Stimulated activated CD8-positive, alpha-beta memory T cell treated with anti-CD3 and anti-CD28 coated beads, Interleukin-7, amount 100 ng/mL, for 24 hours (primary cell): ENCODE measurements at places on chromosomes 5 and 9.

DNA sequence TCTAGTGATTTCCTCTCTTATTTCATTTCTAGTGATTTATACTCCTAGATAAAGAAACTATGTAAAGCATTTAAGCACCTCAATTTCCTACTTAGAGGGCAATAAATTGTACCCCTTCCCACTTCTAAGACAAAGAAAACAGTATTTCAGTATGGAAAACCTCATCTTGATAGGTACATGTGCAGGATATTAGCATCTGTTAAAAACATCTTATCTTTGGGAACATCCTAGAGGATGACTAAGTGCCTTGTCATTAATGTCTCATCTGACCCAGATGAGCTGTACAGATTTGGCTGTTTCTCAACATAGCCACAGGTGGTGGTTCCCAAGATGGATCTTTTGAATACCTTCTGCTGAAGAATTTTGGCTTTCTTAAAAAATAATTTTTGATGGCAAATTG lies 5.7 kb downstream of the MEGF10 start:
- no peak for DNase-seq

GRCh38 chr5:103526164-103526915 lies 36.2 kb downstream of the NUDT12 start:
- DNase-seq, result no peak

DNA sequence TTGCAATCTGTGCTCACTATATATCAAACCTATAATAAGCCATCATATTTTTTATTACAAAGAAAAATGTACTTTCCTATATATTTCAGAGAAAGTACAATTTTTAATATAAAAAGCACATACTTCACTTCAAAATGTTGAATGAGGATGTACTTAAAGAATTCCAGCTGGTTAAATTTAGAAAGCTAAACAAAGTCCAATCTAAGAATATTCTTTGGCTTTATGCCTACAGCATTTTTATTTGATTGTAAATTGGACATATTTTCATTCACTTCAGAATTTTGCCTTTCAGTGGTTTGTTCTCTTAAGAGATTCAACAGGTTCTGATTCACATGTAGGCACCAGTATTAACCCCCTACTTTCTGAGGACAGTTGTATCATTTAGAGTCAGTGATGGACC lies 533.8 kb downstream of the CAAP1 start:
- DNase-seq, result no peak

- no peak for DNase-seq
Observed at GRCh38 chr5:1184481-1184880, 16.9 kb upstream of the SLC6A19 start.

DNA sequence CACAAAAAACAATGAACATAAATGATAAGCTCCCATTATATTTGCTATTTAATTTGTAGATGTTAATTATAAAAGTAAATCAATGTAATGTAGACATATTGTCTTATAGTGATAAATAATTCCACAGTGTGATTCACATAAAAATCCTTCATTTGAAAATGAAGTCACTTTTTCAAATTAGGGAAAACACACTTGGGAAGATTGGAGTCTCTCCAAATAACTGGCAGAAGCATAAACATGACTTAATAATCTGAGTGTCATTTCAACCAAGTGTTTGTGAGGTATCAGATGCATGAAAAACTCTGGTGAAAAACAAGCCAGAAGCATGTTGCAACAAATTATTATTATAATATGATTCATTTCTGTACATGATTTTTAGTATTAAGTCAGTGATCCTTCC lies 102.2 kb downstream of the CETN3 start:
- DNase-seq, result no peak

- DNase-seq, result no peak
Observed at GRCh38 chr5:572398-573019, 39.6 kb upstream of the CEP72 start.

DNA sequence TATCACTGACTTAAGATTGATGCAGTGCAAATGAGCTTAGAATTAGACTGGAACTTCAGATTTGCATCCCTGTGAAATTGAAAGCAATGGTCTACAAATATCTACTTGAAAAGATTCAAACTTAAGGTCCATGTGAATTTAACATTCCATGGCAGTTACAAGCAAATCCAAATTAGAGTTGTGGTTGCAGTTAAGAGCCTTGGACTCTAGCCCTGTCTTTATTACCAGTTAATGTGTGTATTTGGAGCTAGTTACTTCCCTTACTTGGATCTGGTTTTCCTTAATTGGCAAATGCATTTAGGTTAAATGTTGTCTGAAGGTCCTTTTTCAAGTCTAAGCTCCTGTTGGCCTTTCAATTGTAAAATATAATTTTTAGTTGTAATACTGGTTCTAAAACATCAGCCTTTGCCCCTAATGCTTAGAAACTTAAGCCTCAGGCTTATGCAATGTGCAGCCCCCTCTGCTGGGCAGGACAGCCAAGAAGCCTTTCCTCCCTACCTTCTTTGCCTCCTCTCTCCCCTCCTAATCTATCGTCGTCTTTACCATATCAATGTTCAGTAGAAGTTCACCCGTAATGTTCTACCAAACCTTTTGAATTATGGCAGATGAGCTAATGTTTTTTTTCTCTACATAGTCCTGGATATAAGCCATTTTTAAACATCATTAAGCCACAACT lies 59.5 kb downstream of the ERMP1 start:
- no peak for DNase-seq

DNA sequence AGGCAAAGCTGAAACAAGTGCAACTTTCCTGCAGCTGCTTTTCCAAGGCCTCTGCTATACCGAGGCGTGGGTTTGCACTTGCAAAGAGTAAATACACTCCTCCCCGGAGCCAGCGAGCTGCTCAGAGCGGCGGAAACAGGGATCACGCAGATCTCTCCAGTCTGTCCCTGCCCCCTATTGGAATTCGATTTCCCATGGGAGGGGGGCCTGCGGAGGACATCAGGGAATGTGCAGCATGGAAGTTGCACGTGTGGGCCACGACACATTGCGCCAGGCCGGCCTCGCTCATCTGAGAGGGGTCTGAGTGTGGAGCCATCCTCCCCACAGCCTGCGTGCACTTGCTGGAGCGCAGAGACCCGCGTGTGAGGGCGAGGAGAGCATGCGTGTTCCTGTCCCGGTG lies 104.3 kb upstream of the PHYKPL start:
- DNase-seq, result no peak

GRCh38 chr5:35239911-35240610 lies 9.8 kb upstream of the PRLR start:
- no peak for DNase-seq

DNA sequence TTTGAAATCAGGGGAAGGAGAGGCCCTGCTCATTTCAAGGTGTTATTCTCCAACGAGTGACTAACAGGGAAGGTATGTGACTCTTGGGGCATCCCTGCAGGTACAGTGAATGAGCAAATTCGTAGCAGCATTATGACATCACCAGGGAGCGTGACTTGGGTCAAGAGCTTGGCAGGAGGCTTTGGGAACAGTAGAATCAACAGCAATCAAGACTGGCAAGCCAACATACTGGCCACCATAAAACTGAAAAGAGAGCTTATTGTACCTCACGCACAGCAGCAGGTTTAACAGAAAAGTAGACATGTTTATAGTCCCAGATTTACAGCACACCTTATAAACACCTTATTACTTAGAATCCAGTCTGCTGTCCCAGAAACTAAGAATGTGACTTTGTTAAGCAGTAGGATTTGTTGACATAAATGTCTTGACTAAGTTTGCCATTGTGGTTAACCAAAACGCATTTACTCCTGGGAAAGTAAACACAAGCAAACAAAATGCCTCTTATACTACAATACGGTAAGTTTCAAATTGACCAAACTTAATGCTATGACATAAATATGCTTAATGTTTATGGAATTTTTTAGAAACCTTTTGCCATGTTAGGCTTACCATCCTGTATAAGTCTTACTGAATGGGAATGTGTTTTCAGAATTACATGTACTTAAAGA lies 297.8 kb downstream of the NPR3 start:
- DNase-seq, result no peak

- DNase-seq, result no peak
Observed at GRCh38 chr5:60463179-60463868, 236.6 kb downstream of the DEPDC1B start.

DNA sequence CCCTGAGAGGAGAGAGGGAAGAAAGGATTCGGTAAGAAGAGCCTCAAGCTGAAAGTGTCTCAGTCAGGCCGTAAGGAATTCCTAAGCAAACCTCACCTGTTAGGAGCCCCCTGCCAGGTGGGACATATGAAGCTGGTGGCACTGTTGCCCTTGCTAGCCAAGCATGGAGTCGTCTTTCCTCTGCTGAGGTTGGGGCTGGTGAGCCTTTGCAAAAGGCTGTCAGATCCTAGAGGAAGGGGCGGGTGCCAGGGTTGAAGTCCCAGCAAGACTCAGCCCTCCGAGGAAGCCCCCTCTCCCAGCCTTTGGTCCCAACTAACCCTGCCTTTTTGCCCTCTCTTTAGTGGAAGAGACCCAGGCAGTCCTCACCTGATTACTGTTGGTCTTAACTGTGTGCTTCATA lies 5.5 kb upstream of the SMIM32 start:
- DNase-seq, result no peak

DNA sequence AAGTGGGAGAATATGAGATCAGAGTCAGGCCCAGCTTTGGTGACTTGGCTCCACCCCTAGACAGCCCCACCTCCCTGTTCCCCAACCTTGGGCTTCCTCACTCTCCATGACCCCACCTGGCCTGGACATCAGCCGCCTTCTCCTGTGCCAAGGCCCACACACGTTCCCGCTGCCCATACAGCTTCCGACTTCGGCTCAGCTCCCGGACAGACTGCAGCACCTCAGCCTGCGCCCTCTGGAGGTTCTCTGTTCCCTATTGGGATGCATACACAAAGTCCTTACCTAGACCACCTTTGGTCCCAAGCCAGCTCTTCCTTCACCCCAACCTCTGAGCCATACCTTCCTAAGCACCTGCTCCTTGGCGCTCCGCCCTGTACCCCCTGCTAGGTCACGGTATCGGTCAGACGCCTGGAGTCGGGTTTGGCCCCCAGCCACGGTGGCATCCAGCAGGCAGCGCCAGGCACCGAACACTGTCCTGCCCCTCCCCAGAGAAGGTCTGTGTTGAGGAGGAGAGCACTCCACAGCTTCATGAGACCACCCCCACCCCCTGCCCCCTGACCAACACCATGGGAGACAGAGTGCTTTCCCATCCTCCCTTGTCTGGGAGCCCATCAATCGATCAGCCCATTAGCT lies 2.0 kb downstream of the FCHSD1 start:
- DNase-seq, result no peak

DNA sequence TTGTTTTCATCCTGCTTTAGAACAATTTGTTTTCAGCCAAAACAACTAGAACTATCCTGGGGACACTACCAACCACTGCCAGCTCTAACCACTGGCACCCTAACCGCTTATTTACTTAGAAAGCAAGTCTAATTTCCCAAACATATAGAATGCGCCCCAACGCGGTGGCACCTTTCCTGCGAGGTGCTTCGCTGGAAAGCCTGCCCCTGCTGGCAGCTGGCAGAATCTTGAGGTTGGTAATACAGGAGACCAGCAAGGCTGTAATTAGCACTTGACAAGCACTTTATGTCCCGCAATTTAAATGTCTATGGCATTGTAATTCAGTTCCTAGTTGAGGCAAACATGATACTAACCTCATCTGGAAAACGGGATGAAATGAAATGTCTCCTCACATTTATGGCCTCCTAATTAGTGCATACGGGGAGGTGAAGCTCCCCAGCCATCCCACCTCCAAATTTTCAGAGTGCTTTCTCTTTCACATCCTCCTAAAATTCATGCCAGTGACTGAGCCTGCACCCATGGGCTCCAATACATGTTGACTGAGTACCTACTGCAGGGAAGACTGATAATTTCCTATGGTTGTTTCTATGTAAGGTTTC lies 30.4 kb downstream of the GABBR2 start:
- no peak for DNase-seq

DNA sequence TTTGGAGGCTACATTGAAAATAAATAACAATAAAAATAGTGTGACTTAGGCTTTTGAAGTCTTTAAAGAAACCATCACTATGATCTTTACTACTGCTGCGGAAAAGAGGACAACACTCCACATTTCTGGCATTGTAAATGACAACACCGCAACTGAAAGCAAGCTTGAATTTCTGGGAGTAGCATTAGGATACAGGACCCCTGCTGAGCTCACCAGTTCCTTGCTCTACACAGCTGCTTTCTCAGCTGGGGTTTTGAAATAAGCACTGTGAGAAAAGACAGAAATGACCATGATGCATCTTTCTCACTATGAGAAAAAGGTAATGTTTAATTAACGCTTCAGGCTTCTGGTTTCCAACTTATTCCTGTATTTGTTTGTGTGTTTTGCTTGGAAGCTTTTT lies 168.0 kb downstream of the TAF11L14 start:
- no peak for DNase-seq
